ENCODE measurements at places on chromosomes 3 and 15. TPM values are rescaled to one million over a fixed set of nuclear protein-coding genes. Genes with fewer than 3 reads are reported as not detected.

- peak; percentile 42 for DNase-seq
Observed at GRCh38 chr3:160754371-160754854, 1.6 kb upstream of the PPM1L start.

GRCh38 chr15:26261413-26261812 lies 398.3 kb upstream of the ATP10A start:
- no peak for DNase-seq

LRRFIP2 gene
- 67.7 TPM for total RNA-seq

CHP1 gene
- total RNA-seq = 75.8 TPM

ST8SIA2 gene
- total RNA-seq = not detected

Measured in bronchial epithelial cell (primary cell).